ENCODE measurements at places on chromosomes 5 and 9.

DNA sequence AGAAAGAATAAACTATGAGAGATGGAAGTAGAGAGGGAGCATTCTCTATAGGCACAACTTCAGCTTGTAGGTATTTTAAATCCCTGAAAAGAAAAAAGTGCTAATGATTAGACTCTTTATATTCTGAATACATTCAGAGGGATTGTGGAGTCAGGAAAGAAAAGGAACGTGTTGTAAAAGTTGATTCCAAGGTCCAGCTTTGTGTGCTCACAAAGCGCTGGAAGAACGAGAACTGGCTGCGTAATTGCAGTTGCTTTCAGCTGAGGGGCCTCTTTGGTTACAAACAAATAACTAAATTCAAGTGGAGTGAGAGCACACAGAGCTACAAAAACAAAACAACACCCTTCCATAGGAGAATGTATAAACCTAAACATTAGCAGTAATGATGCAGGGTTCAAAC is 1040.4 kb upstream of the WWC1 start:
- no peak for DNase-seq

DNA sequence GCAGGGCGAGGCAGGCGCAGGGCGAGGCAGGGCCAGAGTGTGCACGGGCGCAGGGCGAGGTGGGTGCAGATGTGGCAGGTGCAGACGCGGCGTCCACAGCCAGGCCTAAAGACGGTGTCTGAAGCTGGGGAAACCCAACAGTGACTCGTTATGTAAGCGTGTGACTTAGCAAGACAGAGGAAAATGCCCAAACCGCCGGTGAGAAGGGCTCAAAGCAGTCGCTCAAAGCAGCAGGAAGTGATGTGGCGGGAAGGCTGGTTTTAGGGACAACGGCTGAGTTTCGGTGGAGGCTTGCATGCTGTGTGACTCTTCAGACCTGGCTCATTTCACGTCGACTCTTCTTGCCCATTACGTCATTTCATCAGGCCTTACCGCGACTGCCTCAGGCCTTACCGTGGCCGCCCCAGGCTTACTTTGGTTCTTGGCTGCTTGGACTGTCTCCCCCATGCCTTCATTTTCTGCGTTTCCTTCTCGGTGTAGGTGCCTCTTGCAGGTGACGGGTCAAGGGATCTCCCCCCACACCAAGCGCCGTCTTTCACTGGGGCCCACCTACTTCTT is 50.5 kb upstream of the EXOC3 start:
- peak; percentile 83 for DNase-seq

GRCh38 chr9:107138261-107138992 is 144.7 kb upstream of the RAD23B start:
- DNase-seq: no peak

- DNase-seq: no peak
Measured at GRCh38 chr9:108142142-108142503, 652.6 kb upstream of the KLF4 start.

GRCh38 chr5:148939676-148940075 is 113.3 kb downstream of the ADRB2 start:
- no peak for DNase-seq

DNA sequence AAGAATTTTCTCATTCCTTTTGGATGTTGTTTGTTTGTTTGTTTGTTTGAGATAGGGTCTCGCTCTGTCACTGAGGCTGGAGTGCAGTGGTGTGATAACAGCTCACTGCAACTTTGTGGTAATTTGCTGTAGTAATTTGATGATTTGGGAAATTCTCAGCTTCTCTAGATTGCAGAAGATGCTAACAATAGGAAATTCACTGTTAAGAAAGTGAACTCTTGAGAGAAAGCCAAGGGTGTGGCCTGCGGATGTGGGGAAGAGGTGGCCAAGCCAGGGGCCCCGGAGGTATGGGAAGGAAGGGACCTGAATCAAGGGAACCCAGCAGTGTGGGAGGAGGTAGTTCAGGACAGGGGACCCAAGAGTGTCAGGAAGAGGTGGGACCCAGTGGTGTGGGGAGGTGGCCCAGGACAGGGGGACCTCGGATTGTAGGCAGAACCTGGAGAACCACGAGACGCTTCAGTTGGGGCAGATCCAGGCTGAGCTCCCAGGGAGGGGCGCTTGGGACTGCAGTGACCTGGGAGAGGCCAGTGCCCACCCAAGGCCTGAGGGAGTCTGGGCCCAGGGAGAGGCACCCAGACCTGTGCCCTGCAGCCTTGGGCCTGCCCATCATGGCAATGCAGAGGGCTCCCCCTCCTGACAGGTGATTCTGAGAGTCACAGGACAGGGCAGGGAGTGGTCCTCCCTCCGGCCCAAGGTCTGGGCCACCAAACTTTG is 5.6 kb upstream of the LCN2 start:
- no peak for DNase-seq

- no peak for DNase-seq
Measured at GRCh38 chr9:112299514-112299913, 33.9 kb downstream of the PTBP3 start.

- DNase-seq: no peak
Measured at GRCh38 chr9:126439883-126440653, 113.4 kb downstream of the MVB12B start.

- DNase-seq: no peak
Measured at GRCh38 chr9:292915-293314, 78.2 kb downstream of the DOCK8 start.

- no peak for DNase-seq
Measured at GRCh38 chr9:119074017-119074416, 295.2 kb downstream of the BRINP1 start.

DNA sequence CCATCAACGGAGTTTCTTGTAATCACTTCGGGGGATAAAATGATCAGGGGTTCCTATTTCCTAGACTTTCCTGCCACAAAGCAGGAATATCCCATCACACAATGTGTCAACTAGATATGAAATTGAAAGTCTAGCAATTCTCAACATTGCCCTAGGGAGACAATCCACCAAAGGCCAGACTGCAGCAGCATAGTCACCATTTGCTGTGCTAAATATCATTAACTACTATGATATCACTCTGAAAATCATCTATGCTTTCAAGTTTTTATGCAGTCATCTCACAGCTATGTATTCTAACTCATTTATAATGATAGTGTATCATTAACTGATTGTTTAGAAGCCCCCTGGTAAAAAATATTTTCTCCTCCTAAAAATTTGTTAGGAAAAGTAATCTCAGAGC is 342.6 kb upstream of the CDH6 start:
- DNase-seq: no peak

DNA sequence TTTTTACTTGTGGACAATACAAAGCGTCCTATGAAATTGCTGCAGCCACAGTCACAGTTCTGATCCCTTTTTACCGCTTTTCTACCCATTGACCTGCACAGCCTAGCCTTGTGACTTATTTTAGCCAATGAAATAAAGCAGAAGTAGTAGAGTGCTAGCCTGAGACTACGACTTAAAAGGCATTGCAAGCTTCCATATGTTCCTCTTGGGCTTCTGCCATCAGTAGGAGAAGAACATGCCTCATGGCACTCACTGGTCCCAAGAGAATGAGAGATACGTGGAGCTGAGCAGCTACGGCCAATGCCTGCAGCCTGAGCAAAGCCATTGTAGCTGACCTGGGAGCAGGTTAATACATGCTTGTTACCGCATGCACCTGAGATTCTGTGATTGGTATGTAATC is 416.6 kb upstream of the CLINT1 start:
- DNase-seq: no peak

- no peak for DNase-seq
Measured at GRCh38 chr5:177083357-177083756, 3.4 kb upstream of the FGFR4 start.

GRCh38 chr5:133271606-133272005 is 219.8 kb downstream of the HSPA4 start:
- no peak for DNase-seq

- DNase-seq: peak; percentile 73
Measured at GRCh38 chr9:89923961-89924504, 319.2 kb downstream of the GADD45G start.

DNA sequence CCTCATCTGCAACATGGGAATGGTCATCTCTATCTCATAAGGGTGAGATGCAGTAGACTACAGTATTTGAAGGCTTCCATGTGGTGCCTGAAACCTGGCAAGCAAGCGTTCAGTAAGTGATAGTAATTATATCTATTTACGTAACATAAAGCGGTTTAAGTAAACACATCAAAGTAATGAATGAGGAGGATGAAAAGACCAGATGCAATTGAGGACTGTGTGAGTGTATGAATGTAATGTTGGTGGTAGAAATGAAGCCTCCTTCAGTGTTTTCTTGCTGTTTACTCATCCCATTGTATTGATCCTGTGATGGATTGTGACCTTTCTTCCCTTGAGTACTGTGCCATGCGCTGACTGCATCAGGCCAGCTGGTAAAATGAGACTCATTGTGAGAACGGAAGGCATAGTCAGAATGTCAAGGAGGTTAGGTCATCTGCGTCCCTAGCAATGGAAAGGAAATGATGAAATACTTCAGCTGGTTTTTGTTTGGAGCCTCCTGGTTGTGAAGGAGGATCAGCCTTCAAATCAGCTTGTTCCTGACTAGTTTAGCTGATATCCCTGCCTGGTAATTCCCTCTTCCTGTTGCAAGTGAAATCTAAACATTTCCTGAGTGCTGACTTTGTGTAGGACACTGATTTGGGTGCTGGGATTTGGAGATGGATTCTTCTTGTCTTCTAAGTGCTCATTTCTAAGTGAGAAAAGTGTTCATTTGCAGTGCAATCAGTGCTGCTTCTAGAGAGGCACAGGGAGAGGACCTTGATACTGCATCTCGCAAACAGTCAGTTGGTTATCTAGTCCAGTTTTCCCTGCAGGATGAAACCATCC is 35.6 kb downstream of the TNFSF8 start:
- DNase-seq: peak; percentile 46

DNA sequence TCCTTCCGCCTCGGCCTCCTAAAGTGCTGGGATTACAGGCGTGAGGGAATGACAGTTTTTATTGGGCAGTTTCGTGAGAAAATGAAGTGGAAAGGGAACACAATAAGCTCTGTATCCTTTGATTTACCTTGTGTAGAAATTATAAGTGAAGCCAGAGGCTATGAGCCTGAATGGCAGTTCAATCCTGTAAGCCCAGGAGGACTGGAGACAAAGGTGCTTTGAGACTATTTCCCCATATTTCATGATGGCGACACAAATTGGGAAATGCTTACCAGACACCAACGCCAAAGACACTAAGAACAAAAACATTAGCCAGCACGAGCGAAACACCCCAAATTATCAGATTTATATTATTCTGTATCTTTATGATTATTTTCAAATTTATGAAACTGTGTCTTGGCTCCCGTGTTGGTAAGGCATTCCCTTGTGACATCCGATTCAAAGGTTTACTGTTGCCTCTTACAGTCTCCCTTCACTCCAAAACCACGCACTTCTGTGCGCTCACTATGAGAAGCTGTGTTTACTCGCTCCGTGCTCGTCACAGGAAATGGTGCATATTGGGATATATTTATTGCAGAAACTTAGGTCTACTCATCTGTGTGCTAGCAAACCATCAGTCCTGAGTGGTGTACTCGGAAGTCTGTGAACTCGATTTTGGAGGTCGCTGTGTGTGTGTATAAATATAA is 73.9 kb downstream of the SH3PXD2B start:
- DNase-seq: no peak

Measured in activated naive CD8-positive, alpha-beta T cell treated with anti-CD3 and anti-CD28 coated beads, Interleukin-2, amount 50 U/mL, for 24 hours (primary cell).